Neural progenitor cell (in vitro differentiated cells): ENCODE measurements at places on chromosomes 7 and 10. TPM values are rescaled to one million over a fixed set of nuclear protein-coding genes. Genes with fewer than 3 reads are reported as not detected.

PTN gene
- 162 and 207 TPM in 2 replicates for total RNA-seq

TMEM176B gene
- 0.54 and 1.1 TPM in 2 replicates for total RNA-seq

KCND2 gene
- 2.7 and 2.9 TPM in 2 replicates for total RNA-seq

NEURL1 gene
- total RNA-seq: 0.06 and 1.5 TPM in 2 replicates

DNA sequence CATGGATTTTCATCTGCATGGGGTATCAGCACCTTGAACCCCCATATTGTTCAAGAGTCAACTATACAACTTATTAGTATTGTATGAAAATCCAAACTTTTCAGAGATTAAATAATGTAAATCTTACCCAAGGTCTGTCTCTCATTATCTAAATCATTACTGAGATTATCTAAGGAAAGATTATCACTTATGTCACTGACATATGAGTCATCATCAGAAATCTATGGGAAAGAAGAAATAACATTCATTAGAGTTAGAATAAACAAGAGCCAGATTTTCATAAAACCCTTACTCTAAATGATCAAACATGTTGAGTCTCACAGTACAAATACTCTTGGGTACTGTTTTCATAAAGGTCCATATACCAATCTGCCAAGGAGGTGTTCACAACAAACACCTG, 83.3 kb upstream of the GSDME start:
- H3K27me3 ChIP-seq: no peaks in the 10 kb centered on the region
- no peak for DNase-seq
- no peak overlapping the region for H3K27ac ChIP-seq
- no peaks in the 10 kb centered on the region for H3K36me3 ChIP-seq
